ENCODE measurements at places on chromosomes 2 and 18.

DNA sequence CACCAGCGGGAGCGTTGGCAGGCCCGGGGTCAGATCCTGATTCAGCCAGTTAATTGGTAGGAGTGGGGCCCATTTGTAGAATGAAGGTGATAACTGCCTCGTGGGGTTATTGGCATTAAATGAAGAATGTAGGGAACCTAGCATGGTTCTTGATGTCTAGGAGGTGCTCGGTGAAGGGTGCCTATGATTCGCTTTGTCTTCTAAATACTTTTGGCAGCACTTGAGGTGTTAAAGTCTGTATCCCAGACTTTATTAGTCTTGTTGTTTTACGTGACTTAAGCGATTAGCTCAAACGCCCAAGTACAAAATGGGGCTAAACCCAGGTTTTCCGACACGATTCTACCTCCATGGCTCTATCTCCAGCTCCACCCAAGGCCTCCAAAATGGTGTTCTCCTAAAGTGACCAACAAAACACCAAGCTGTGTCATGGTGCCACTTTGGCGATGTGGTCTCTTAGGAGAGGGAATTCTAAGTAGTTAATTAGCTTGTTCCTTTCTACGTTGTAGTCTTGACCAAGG is 980 bp upstream of the PPP4R1 start:
- no peak for DNase-seq

GRCh38 chr2:39264733-39265132 is 21.0 kb upstream of the CDKL4 start:
- DNase-seq = no peak

- DNase-seq = no peak
These were observed 1.5 kb downstream of the RPRM start for GRCh38 chr2:153476816-153477635.

DNA sequence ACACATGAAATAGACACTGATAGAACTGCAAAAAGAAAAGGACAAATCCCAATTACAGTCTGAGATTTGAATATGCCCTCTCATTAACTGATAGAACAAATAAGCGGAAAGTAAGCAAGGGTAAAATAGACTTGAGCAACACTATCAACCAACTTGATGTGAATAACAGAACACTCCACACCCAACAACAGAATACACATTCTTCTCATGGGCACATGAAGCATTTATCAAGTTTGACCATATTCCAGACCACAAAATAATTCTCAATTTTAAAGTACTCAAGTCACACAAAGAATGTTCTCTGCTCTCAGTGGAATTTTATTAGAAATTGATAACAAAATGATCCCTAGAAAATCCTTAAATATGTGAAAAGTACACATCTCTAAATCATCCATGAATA is 19.0 kb downstream of the ETAA1 start:
- DNase-seq = no peak

GRCh38 chr2:199710551-199710950 is 140.4 kb downstream of the FTCDNL1 start:
- no peak for DNase-seq

DNA sequence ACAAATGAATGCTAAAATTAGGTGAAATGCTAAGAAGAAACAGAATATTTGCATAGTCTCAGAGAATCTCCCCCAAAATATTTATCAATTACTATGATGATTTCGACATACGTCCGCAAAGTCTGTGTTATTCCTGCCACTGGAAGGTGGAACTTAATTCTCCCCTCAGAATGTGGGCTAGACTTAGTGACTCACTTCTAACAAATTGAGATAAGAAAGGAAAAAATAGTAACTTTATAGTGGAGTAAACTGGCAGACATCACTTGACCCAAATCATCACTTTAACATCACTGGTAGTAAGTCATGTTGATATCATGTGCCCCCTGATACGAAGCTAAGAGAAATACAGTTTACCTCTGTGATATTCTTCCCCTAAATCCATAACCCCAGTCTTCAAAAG is 23.5 kb downstream of the HADHB start:
- DNase-seq = no peak
